Activated CD4-positive, alpha-beta memory T cell treated with anti-CD3 and anti-CD28 coated beads for 36 hours (primary cell): ENCODE measurements at places on chromosomes 1 and 21. TPM values are rescaled to one million over a fixed set of nuclear protein-coding genes. Genes with fewer than 3 reads are reported as not detected.

DNA sequence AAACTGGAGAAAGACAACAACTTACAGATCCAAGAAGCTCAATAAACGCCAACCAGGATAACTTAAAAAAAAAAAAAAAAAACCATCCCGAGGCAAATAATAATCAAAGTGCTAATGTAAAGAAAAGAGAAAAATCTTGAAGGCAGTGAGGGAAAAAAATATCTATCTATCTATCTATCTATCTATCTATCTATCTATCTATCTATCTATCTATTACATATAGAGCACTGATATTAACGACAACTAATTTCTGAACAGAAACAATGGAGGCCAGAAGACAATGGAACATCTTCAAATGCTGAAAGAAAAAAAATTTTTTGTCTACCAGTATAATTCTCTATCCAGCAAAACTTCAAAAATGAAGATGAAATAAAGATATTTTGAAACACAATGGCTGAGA is 18.0 kb downstream of the PACC1 start:
- DNase-seq, result no peak

RGSL1 gene
- total RNA-seq, result not detected

DNA sequence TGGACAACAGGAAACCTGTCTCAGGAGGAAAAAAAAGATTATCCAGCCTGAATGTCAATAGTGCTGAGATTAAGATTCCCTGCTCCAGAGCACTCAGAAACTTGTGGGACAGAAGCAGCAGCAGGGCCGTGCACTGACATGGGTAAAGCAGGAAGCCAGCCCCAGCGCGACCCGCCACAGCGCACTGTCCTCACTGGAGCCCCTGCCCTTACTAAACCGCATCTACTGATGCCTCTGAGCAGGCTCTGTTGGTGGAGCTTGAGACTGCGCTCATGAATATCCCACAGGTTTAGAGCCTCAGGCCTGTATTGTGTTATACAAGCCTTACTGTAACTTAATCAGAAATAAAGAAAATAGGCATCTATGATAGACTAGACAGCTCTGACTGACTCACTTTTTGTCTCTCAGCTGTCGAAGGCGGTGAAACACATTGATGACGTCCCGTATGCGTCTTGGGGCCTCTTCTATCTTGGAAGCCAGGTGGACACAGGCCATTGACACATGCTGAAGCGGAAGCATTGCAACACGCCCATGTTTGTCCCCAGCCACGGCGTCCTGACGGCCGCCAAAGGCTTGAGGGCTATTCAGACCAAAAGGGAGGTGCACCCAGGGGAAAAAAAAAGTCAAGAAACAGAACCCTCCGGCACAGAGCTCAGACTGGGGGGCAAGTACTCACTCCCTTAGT is 1.2 kb downstream of the CCNL2 start:
- peak; percentile 45 for DNase-seq

DNA sequence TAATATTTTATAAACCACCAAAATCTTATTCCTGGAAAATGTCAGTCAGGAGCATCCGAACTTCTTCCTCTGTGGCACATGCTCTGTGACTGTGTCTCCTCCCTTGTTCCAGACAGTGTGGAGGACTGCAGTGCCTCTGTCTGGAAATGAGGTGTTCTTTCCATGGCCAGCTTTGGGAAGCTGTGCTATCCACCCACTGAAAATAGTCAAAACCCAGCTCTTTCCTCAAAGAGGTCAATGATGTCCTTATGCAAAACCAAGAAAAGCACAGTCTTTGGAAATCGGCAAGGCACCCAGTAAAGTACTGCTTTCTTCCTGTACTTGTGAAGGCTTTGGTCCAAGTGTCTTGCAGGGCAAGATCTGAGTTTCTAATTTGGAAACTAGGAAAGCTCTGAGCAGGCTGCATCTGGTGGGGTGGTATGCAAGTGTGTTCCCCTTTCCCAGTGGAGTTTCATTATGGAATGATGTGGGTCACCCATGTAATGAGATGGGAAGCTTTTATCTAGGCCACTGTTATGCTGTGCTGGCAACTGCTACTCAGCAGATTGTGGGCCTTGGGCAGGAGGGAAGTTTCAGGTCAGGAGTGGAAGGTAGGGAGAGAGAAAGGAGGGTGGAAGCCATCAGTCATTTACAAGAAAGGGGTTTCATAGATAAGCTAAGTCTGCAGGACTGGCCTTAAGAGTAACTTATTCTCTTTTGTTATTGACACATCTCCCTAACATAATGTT is 6.0 kb downstream of the KIAA0040 start:
- no peak for DNase-seq

- no peak for DNase-seq
These were observed 21.7 kb upstream of the IRF2BP2 start for GRCh38 chr1:234631721-234632125.

DNA sequence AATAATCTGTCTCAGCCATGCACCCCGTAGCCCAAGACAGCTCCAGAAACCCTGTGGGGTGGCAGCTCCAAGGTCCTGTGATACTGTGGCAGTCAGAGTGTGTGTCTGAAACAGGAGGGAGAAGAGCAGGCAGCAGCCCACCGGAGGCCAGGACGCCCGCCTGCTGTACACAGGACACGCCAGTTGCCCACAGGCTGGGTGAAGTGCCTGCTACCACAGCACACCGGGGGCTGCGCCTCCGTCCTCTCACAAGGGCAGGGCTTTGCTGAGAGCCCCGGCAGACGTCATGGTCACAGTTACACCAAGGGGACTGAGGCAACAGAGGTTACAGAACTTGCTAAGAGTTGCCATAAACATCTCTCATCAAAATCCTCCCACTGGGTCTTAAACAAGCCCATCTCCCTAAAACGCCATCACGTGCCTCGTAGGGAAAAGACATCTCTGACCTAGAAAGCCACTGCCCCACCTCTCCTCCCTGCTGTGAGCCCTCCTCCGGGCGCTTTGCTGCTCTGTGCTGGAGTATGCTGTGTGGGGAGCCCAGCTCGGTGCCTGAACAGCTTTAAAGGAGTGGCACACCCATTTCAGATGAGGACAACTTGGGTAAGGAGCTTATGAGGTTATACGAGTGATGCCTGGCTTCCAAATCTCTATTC is 5.3 kb downstream of the C1orf174 start:
- no peak for DNase-seq

GRCh38 chr21:29939104-29939923 is 482 bp downstream of the GRIK1 start:
- no peak for DNase-seq

- DNase-seq, result no peak
These were observed 84.7 kb downstream of the TRIM11 start for GRCh38 chr1:228321895-228322294.

DNA sequence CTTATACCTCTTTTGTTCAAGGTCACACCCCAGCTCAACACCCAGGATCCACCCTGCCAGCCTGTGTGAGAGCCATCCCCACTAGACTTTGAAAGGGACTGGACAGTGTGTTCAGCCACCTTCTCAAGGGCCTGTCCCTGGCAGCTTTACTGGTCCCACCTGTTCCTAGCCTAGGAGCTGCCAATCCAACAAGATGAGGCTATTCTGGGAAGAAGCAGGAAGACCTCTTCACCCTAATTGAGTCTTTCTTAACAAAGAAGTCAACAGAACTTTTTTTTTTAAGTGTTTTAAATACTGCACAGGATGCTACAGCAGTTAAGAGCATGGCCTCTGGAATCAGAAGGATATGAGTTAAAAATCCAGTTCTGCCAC is 95.8 kb upstream of the HOOK1 start:
- DNase-seq, result no peak

GBP5 gene
- 95.1 TPM for total RNA-seq

GRCh38 chr21:23968008-23968407 is 1639.3 kb downstream of the MRPL39 start:
- no peak for DNase-seq

DNA sequence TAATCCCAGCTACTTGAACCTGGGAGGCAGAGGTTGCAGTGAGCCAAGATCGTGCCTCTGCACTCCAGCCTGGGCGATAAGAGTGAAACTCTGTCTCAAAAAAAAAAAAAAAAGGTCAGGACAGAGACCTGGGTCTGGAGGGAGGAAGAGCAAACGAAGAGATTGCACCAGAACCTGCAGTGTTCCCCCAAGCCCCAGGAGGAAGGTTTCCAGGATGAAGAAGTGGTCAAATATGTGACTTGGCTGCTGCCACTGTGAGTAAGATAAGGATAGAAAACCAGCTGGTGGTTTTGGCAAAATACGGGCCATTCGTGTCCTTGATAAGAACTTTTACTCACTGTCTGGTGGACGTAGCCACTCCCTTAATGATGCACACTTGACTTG is 42.2 kb downstream of the CLDN14 start:
- no peak for DNase-seq

OLIG2 gene
- not detected for total RNA-seq

DNA sequence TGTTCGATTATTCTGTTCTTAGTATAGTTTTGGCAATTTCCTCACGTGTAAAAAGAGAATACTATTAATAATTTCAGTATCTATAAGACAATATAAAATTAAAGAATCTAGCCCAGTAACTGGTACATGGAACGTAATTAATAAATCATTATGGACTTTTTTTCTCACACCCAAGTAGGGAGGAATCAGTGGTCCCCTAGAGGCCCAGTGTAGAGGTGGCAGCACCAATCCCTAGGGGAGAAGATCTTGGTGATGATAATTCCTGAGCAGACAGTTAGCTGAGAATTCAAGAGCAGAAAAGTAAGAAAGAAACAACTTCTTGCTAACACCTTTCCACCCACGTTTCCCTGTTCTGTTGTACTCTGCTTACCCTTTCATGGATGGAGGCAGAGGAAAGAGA is 19.7 kb upstream of the SELE start:
- no peak for DNase-seq

DNA sequence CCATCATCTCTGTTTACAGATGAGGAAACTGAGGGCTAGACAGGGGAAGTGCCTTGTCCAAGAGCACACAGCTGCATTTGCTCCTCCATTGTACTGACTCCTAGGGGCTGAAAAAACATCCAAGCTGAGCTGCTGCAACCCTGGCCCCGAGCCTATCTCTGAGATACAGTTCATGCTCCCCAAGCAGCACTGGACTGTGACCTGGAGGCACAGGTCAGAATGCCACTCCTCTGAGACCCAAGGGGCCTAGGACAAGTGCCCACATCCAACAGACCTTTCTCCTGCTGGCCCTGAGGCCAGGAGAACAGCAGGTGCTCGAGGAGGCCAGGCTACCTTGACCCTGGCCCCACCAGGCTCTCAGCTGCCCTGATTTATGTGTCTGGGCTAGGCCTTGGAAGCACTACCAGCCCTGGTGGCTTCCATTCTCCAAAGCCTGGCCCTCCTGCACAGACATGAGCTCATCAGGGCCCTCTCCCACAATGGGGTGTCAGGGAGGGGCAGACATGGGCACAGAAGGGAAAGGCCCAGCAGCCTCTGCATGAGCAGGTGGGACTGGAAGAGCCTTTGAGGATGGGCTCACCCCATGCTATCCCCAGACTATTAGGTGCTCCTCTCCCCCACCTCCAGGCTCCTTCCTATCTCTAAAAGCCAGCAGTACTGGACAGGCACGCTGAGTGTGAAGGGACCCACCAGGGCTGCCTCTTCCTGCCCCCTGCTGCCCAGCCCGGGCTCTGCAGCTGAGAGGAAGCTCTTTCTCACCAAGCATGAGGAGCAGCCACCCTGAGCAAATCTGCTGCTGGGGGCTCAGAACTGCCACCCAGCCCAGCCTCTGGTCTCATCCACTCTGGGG is 18.8 kb downstream of the ADGRB2 start:
- DNase-seq, result peak; percentile 76

- no peak for DNase-seq
These were observed 47.7 kb downstream of the ELAVL4 start for GRCh38 chr1:50156241-50157010.

LCE1A gene
- not detected for total RNA-seq

TOR3A gene
- total RNA-seq, result 36.7 TPM

TP73 gene
- 0.62 TPM for total RNA-seq

DNA sequence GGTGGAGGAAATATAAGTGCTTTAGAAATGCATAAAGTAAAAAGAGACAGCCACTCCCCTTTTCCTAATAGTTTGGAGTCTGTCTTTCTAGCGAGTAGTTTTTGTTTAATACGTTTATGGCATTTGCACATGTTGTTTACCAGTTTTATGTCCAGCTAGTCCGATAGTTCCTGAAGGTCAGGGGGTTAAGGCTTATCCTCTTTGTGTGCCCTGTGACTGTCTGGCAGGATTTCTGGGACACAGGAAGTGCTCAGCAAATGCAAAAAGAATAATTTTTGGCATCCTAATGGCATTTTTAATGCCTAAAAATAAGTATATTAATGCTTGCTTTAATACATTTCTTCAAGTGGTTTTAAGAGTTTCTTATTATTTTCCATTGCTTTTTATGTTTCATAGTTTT is 58.4 kb downstream of the DYRK1A start:
- no peak for DNase-seq

GRCh38 chr1:180921891-180922630 is 9.4 kb downstream of the KIAA1614 start:
- DNase-seq, result no peak

DNA sequence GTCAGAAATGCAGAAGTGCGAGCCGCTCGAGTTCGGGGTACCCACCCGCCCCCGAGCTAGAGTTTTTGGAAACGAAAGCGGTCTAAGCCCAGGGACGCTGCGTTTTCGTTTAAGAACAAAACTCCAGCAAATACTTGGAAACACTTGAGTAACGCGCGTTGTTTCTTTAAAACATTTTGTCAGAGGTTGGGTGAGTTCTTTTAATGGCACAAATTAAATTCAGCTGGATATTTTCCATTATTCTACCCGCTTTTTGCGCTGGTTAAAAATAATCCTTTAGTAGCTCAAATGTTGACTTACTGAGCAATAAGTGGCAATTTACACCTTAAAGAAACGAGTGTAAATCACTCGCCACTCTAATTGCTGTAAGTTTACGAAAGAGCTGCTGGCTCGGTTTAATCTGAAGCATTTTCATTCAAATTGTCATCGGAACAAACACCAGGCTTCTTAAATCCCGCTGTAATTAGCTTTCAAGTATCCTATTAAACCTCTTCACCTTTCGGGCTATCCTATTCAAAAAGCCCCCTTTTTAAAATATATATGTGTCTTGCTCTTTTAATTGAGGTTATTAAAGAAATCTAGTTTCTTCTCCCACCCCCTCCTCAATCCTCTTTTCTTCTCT is 1.5 kb downstream of the LHX8 start:
- DNase-seq, result no peak

- DNase-seq, result no peak
These were observed 10.8 kb downstream of the NHLH1 start for GRCh38 chr1:160377585-160378206.

DNA sequence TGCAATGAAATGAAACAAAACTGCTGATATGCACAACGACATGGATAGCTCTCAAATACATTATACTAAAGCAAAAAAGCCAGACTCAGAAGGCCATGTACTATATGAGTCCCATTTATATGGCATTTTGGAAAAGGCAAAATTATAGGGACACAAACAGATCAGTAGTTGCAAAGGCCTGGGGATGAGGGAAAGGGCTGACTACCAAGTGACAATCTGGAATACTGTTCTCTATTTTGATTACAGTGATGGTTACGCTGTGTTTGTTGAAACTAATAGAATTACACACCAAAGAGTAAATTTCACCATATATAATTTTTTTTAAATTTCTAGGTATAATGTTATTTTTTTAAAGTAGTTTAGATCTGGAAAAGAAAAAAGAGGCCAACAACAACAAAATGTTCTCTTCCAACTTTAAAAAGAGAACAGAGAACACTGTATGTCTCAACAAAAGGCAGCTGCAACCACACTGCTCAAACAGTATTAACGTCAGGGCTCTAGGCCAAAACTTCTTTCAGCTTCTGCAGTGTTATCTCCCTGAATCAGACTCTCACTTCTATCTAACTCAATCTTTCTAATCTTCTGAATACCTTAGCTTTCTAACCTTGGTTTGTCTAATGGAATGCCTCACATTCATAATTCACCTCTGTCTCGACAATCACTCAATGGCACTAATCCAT is 75.8 kb downstream of the FOXJ3 start:
- no peak for DNase-seq
